ENCODE measurements at places on chromosomes 13 and 19.

DNA sequence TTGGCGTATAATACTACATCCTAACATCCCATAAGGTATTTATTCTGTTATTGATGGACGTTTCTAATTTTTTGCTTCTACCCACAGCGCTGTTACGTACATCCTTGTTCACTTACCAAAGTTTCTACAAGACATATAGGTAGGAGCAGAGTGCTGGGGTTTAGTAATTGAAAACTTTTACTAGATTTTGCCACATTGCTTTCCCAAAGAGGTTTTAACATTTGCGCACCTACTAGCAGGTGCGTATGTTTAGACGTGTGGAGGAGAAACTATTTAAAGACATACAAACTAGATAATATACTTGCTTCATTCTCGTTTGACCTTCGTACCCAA is 559 bp upstream of the RPL21 start:
- DNase-seq = no peak

DNA sequence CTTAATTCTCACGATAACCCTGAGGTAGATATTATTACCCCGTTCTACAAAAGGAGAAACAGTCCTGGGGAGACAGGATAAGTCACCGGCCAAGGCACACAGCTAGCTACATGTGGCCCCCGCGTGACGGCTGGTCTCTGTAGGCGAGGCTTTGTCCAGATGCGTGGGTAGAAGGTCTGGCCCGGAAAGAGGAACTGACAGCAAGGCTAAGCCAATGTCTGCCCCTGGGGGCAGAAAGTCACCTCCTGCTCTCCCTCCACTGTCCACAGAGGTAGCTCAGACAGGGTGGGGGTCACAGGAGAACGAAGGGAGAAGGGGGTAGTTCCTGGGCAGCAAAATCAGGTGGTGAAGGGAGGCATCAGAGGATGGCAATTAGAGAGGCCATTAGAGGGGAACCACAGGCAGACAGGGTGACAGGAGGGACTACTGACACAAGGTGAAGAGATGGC is 1.8 kb downstream of the APOC4 start:
- DNase-seq = no peak

- no peak for DNase-seq
These were observed 16.7 kb upstream of the PLPP2 start for GRCh38 chr19:307793-308420.

GRCh38 chr19:11861301-11861700 is 12.8 kb downstream of the ZNF439 start:
- DNase-seq = no peak

DNA sequence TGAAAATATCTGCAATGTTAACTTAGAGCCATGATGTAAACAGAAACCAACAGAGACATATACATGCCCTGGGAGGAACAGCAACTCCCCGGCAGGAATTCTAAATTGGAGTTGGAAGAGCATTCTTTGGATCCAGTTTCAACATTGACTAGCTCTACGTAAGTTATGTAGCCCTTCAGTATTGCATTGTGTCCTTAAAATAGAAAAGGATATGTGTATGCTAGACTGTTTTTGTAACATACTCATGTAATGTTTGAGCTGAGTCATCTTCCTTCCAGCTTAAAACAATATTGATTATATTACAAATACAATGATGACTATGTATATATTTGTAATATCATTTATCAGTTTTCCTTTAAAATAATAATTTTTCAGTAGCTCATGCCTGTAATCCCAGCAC is 1422.2 kb upstream of the PCDH20 start:
- DNase-seq = no peak

- DNase-seq = no peak
These were observed 26.4 kb downstream of the RCBTB1 start for GRCh38 chr13:49559006-49559405.

Data from NCI-H524 treated with DMSO at 0.1 percent for 48 hours (cell line).